ENCODE measurements at places on chromosomes 16 and 17.

DNA sequence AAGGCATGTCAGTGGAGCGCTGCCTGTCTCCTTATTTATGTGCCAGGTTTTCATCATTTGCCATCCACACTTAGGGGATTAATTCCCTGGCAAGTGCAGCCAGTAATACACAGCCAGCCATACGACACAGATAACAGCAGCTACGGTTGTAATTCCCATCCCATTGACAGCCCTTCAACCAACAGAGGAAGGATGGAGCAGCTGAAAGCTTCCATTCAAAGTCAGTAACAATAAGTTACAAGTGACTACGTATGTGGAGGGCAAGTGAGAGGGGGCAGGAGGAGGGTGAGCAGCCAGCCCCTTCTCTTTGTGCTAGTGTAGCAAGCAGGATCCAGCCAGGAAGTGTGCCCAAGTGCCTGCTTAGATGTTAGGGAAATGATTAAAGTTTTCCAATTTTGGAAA, 53.8 kb upstream of the LYRM9 start:
- DNase-seq, result no peak

- DNase-seq, result no peak
Measured at GRCh38 chr16:35195173-35195863, 1735.9 kb downstream of the TP53TG3F start.

DNA sequence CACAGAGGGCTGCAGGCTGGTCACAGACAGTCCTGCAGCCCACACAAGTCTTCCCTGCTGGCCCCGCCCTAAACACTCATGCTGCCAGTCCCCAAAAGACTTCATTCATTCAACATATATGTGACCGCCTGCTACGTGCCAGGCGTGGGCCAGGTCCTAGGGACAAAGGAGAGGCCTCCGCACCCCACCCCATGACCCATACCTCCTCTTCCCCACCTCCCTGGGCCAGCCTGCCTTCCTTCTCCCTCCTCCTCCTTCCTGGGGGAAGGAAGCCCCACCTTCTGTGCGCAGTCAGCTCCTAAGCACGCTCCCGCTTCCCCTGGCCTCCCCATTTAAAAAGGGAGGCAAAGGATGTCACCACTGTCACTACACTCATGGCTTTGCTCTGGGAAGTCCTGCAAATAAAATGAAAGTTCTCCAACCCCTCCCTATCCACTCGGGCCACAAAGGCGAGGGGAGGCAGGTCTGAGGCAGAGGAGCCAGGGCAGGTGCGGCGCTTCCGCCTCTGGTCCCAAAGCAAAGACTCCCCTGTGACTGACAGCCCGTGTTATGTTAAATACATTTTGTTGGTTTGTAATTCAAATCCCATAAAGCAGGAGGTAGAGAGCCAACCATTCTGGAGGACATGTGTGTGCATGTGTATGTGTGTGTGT, 9.0 kb downstream of the DNAAF8 start:
- no peak for DNase-seq

- DNase-seq, result no peak
Measured at GRCh38 chr16:3140603-3141427, 6.0 kb downstream of the ZNF213 start.

- no peak for DNase-seq
Measured at GRCh38 chr16:3017794-3018506, at the start of gene CLDN6. Gene CLDN6 (minus strand): TSS chr16:3018183. CDS start chr16:3016021, 2,162 bp downstream.

DNA sequence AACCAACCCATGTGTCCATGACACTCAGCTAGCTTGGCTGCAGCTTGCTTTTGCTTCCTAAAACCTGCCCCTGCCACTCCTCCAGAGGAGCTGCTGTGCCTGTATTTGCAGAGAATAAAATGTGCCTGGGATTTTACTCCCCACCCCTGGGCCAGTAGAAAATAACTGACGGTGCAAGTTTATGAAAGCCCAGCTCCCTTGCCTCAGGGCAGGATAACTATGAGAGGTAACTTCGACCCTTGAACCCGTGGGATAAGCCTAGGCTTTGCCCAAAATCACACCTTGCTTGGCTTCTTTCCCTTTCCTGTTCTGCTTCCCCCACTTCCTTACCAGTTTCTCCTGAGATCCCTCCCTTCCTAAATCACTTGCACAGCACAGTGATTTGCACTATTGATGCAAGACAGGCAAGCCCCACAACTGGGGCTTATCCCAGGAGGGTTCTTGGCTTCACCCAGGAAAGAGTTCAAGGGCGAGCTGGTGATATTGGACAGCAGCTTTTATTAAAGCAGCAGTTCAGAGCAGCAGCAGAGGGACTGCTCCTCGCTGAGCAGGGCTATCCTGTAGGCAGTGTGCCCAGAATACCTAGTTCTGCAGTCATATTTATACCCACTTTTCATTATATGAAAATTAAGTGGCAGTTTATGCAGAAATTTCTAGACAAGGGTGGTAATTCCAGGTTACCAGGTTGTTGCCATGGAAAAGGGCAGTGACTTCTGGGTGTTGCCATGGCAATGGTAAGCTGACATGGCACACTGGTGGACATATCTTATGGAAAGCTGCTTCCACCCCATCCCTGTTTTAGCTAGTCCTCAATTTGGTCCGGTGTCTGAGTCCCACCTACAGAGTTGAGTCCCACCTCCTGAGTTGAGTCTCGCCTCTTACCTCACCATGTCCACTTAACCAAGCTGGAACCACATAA, 6.3 kb upstream of the ERCC4 start:
- DNase-seq, result no peak

DNA sequence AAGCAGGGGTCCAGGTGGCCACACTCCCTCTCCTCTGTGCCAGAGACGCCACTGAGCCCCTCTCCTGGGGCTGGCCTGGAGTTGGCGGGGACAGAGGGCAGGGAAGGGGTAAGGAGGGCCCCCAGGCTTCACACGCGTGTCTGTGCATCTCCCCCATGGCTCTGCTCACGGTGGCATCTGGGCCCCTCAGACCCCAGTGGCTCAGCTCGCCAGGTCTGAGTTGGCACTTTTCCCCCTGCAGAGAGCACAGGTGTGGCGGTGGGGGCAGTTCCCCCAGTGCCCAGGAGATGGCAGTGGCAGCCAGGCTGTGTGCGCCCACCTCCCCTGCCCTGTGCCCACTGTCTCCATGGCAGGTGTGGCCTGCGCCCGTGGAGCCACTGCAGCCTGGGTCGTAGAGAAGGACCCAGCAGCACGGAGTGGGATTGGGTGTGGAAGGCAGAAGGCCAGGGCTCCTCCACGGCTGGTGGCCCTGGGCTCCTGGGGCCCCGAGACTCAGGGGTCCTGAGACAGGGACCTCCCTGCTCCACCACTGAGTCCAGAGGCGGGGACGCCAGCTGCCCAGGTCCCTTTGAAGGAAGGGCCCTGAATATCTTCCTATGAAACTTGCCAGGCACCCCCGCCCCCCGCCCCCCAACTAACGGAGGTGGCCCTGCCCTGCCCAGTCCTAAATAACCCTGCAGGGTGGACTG, 4.3 kb upstream of the APRT start:
- peak; percentile 59 for DNase-seq

- DNase-seq, result no peak
Measured at GRCh38 chr16:72427783-72428331, 255.9 kb upstream of the PMFBP1 start.

- DNase-seq, result no peak
Measured at GRCh38 chr16:67948015-67948414, 4.1 kb upstream of the LCAT start.

DNA sequence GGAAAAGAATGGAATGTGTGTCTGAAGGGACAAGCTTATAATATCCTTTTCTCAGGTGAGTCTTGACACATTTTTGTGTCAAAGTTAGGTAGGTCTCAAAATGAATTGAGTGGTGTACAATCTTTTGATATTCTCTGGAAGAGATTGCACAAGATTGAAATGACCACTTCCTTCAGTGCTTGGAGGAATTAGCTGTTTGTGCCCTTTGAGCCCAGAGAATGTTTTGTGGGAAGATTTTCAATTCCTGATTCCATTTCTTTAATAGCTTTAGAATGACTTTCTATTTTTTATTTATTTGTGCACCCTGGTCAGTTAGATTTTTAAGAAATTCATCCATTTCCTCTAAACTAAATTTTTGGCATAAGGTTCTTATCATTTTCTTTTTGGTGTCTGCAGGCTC, 1.6 kb upstream of the CCL13 start:
- no peak for DNase-seq

- DNase-seq, result no peak
Measured at GRCh38 chr16:57679767-57680482, 11.8 kb downstream of the ADGRG3 start.

GRCh38 chr17:69455040-69455439, 40.5 kb downstream of the MAP2K6 start:
- no peak for DNase-seq

DNA sequence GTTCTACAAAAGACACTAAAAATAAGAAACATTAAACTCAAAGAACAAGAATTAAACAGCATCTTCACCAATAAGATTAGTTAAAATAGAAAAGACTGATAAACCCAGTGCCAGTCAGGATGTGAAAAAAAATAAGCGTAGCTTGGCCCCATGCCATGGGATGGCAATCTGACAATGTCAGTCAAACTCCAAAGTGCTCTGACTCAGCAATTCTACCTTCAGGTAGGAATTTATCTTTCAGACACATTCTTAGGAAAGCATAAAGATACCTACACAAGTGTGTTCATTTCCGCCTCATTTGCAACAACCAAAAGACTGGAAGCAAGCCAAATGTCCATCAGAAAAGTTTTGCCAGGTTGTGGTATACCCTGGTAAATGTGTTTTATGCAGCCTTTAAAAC, 9.1 kb upstream of the MPO start:
- DNase-seq, result no peak

- DNase-seq, result no peak
Measured at GRCh38 chr17:10724546-10725195, 5.2 kb downstream of the TMEM220 start.

- DNase-seq, result peak; percentile 11
Measured at GRCh38 chr17:50289991-50290702, 15.9 kb downstream of the TMEM92 start.

GRCh38 chr17:48026502-48027321, 10.9 kb downstream of the COPZ2 start:
- DNase-seq, result peak; percentile 77

- no peak for DNase-seq
Measured at GRCh38 chr16:57091200-57091974, 996 bp upstream of the CPNE2 start.

DNA sequence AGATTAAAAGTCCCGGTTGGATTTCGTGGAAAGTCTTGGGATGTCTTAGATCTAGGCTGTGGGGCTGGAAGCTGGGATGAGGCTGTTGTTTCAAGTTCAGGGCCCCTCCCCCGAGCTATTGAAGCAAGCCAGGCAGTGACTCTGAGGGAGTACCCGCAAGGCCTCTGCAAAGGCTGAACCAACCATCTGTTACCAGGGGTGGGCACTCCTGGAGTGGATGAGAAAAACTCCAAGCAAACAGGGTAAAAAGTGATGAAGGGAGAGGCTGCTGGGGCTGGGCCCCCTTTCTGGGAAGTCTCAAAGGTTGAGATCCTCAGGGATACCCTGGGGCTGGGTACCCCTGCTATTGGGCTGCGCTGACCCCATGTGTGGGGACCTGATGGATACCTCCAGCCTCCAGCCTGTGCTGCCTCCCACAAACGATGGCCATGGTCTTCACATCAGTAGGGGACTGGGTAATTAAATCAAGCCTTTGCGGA, 82.4 kb upstream of the KIFC3 start:
- DNase-seq, result no peak

All from CD4-positive, alpha-beta T cell treated with Interleukin-12 subunit alpha and Interleukin-12 subunit beta, for 1 hour (primary cell).